ENCODE measurements at places on chromosomes 1 and 21.

- DNase-seq = no peak
These were observed 218.2 kb downstream of the NRIP1 start for GRCh38 chr21:14846621-14847020.

DNA sequence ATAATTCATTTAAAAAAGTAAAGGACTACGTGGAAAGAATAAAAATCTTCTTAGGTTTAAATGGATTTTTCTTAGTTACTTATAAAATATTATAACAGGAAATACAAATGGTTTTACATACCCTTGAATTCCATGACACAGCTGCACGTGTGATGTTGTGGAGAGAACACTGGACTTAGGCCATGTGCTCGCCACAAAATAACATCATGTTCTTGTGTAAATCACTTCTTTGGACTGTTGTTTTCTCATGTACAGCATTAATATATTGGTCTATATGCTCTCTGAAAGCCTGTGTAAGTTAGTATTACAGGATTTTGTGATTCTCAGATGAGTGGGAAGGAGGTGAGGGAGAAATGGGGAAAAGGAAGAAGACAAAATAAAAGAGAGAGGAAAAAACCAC, 228.2 kb downstream of the DNM3 start:
- DNase-seq = no peak

DNA sequence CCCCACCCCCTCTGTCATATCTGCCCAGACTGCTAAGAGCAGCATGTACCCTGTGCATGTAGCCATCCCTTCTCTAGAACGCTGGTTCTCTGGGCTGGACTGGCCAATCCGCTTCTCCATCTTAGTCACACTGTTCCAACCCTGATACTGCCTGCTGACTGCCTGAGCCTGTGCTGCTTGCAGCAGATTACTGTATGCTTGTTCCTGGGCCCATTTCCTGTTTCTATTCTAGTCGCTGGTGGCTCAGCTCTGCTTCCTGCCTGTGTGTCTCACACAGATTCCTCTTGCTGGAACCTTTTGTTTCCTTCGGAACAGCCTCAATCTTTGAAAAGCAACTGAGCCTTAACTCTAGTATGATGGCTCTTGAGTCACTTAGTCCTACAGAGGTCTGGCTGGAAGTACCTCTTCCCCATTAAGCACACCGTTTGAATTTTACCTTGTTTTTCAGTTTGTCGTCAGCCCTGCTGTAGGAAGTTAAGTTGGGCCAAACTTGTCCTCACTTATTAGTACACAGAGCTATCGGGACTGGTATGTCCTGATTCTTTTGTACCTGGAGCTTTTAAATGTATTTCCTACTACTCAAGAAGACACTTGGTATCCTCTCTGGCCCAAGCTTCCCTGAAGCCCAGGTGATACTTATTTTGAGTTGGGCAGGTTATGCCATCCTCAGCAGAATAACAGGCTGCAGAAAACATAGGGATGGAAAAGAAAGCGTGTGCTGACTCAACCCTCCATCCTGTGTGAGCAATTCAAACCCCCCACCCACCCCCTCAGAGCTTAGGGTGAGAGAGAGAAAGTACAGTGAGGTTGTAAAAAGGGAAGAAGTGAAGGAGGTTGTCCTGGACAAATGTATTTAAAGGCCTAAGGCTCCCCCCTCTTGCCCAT, 43.4 kb upstream of the PIGV start:
- peak; percentile 82 for DNase-seq

DNA sequence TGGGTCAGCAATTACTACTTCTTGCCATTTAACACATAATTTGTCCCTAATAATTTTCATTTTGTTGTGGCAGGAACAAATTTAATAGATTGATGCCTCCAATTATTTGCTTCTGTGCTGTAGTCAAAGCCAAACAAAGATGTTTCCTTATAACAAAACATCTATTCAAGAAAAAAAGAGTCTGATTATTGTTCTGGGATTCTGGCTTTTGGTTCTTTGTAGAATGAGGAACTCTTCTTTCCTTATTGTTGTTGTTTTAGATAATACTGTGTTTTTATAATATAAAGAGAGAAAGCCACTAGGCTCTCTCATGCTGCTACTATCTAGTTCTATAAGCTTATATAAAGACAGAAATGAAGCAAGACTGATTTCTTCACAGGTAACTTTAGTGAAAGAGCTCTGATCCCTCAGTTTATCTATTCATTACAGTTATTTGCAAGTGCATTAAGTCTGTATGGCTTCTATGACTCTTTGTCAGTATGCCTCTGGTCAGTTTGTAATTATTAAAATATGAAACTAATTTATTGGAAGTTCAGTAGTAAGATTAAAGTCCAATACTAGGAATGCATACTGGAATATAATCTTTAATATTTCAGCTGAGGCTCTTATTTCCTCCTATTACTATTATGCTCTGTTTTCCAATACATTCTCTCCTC, 37.4 kb downstream of the PRKACB start:
- no peak for DNase-seq

DNA sequence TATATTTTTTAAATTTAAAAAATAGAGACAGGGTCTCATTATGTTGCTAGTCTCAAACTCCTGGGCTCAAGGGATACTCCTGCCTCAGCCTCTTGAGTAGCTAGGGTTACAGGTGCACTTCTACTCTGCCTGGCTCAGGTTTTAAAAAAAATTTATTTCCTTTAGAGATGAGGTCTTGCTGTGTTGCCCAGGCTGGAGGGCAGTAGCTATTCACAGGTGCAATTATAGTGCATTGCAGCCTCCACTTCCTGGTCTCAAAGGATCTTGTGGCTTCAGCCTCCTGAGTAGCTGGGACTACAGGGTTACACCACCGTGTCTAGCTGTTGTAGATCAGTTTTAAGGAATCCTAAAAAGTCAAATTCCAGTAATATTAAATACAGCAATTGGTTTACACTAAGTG, 5.0 kb downstream of the RNF11 start:
- DNase-seq = no peak

DNA sequence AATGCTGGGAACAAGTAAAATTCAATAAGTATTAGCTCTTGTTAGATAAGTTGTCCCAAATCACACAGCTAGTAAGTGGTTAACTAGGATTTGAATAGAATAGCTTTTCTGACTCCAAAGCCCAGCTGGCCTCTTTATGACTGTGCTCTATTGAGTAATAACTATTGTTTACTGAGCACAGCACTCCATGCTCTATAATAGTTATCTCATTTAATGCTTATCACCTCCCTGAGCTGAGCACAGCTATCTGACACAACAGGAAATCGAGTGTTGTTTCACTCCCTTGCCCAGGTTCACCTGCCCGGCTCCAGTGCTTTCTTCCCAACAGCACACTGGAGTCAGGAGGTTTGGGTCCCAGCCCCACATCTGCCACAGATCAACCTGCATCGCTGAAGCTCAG, 38.8 kb upstream of the STMN1 start:
- no peak for DNase-seq

- DNase-seq = no peak
These were observed 33.3 kb downstream of the PUM1 start for GRCh38 chr1:31032266-31032665.

DNA sequence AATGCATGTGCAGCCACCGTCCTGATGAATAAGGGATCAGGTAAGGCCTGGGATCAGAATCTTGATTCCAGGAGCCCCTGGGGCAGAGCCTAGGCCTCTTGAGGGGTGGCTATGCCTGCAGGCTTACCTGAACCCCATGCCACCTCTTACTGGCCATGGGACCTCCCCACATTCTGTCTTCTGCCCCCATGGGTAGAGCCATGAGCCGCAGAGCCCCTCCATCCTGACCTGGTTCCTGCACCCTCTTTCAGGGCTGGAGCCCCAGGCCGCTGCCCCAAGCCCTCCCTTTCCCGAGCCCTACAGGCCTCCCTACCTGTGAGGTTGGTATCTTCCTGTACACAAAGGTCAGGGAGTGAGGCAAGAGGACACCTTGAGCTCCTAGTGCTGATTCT, 120.8 kb downstream of the DMRTB1 start:
- no peak for DNase-seq

GRCh38 chr1:30759718-30760281, 2.2 kb upstream of the LAPTM5 start:
- peak; percentile 48 for DNase-seq

GRCh38 chr1:150515328-150516049, at the start of gene FALEC:
TSS of gene FALEC (plus strand) at chr1:150515752.
- DNase-seq = peak; percentile 89

DNA sequence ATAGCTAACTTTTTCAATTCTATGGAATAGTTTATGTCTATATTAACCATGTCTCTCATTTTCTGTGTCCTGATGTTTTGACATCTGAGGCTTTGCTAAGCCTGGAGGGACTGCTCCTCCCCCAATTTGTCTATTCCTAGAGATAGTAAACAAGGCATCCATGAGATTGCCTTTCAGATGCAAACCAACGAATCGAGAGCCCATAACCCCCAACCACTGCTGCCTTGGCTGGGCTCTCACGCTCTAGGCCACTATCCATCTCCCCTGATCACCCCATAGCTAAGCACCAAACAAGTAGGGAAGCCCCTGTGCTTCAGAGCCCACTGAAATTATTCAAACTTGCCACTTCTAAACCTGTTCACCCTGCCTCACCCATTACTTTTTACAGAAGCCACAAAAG, 437.7 kb downstream of the SETD4 start:
- no peak for DNase-seq

DNA sequence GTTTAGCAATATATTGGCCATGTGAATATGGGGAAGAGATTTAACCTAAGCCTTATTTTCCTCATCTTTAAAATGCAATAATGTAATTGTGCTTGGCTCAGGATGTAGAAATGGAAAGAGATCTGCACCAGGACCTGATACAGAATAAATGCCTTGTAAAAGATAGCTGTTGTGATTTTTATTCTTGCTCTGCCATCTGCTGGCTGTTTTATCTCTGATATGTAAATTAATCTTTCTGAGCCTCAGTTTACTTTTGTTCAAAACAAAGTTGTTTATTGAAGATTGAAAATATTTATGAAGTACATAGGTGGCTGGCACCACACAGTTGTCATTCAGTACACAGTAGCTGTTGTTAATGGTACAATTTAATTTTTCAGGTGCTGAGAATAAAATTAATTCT, 21.9 kb downstream of the ZYG11B start:
- no peak for DNase-seq

DNA sequence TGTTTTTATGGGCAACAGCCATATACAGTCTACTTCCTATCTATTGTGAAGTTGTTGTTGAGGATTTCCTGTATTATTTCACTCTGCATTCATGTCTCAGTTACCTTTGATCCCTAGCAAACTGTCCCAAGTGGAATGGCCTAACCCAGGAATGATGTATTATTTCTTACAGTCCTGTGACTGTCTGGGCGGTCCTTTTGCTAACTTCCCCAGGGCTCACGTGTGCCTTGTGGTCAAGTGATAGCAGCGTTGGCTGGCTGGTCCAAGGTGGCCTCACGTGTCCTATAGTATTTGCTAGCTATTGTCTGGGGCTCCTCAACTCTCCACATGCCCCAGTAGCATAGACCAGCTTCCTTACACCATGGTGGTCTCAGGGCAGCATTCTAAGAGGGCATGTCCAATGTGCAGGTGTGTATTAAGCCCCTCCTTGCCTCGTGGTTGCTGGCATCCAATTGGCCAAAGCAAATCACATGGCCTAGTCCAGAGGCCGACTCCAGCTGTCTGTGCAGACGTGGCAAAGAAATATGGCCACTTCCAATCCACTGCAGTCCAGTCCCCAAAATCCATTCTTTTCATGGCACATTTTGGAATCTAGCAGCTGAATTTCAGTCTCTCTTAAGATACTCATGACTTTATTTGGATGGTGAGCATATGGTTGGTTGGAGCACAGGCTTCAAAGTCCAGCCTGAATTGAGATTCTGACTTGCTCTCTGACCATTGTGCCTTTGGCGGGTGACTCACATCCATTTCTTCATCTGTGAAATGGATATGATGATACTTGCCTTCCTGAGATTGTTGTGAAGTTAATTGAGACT, 94.1 kb downstream of the GALNT2 start:
- DNase-seq = no peak

GRCh38 chr21:44503901-44504399, 36.0 kb downstream of the KRTAP10-1 start:
- DNase-seq = no peak

- no peak for DNase-seq
These were observed 115.7 kb upstream of the IPO9 start for GRCh38 chr1:201713086-201713810.

DNA sequence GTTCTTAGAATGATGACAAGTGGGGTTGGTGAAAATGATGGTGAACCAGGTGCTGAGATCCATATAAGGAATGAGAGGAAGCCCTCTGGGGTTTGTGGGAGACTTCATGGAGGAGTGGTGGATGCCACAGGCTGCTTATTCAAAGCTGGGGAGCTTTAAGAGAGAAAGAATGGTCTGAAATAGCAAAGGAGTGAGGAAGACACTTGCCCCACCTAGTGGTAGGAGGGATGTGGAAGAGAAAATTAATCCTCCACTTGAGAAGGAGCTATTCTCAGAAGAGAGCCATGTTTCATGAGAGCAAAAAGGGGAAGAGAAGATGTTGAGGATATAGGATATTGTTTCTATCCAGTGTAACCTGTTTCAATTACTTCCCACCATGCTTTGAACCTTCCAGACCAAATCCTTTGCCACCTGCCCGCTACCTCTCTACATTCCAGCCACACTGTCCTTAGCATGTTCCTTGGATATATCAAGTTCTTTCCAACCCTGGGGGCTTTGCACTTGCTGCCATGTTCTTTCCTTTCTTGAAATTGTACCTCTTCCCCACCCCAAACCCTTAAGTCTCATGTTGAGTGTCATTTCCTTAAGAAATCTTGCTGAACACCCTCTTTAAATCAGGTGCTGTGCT, 19.6 kb upstream of the ZNF648 start:
- no peak for DNase-seq

DNA sequence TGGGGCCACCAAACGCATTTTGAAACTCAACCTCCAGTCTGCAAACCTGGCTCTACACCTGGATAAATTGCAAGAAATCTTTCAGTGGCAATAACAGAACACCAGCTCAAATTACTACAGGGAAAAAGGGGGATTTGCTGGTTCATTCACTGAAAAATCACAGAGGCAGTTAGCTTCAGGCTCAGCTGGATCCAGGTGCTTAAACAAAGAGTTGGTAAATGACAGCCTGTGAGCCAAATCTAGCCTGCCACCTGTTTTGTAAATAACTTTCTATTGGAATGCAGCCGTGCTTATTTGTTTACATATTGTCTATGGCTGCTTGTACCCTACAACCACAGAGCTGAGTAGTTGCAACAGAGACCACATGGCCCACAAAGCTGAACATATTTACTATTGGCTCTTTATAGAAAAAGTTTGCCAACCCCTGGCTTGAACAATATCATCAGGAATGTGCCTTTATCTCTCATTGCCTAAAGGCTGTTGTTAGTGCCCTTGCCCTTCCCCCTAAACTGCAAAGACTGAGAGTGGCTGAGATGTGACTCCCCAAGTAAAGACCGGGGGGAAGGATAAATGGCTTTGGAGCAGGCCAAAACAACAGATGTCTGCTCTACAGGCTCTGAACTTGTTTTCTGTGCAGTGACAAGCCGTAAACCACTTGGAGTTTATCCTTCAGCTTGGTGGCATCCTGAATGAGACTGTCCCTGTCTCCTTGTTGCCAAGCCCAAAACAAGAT, 21.5 kb upstream of the PTPRF start:
- no peak for DNase-seq
